ENCODE measurements at places on chromosomes 2 and 18.

GRCh38 chr2:216692636-216693413 is 2.5 kb downstream of the IGFBP5 start:
- DNase-seq = peak; percentile 81

GRCh38 chr2:122033778-122034177 is 278.3 kb downstream of the TSN start:
- no peak for DNase-seq

- no peak for DNase-seq
Measured at GRCh38 chr2:43073401-43073825, 153.0 kb downstream of the ZFP36L2 start.

DNA sequence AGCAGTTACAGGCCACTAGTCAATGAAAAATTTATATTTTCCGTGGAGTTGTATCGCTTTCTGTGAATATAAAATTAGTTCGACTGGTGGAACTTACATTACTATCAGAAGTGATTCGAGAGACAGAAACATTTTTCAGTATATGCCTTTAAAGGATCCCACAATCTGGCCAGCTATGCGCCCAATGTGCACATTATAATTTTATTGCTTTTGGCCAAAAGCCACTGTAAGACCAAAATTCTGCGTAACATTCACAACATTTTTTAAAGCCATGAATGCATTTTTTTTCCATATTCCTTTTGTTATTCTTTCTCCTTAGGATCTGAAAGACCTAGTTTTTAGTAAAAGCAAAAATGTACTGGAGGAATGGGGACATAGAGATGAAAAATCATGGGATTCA is 131.0 kb upstream of the CHAC2 start:
- DNase-seq = no peak

DNA sequence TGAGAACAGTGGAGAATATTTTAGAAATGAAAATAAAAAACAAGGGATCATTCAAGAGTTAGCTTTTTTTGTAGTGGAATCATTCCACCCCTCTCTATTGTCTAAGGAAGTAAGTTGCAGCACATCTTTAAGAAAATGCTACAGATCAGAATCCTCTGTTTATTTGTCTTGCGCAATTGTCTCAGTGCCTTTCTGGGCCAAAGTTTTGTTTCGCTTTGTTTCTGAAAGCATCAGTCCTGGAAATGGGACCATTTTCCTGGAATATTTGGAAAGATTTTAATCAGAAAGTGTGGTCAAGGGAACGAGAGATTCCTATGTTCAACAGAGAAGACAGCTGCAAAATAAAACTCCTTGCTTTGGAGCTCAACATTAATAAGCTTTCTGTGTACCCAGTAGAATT is 74.0 kb downstream of the NRXN1 start:
- DNase-seq = no peak

GRCh38 chr2:11012131-11012693 is 100.5 kb downstream of the KCNF1 start:
- no peak for DNase-seq

DNA sequence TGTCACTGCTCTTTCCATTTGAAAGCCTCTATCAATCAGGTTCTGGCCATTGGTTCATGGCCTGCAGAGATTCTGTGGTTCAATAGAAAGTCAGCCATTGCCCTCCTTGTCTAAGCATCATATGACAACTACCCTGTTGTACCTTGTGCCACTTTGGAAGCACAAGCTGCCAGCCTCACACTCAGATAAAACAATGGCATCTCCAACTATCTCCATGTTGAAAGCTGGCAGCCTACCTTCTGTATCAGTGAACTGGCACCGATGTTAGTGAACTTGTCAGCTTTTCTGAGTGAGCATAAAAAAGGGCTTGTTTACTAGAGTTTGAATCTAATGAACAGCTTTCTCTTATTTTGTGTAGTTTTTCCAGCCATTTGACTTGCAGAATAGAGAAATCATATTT is 203.3 kb upstream of the SESTD1 start:
- DNase-seq = no peak

- DNase-seq = no peak
Measured at GRCh38 chr2:191280834-191281756, 35.9 kb downstream of the MYO1B start.

- DNase-seq = no peak
Measured at GRCh38 chr2:133054297-133054696, 384.3 kb upstream of the LYPD1 start.

- DNase-seq = no peak
Measured at GRCh38 chr2:101273056-101273455, 20.4 kb downstream of the CNOT11 start.

- no peak for DNase-seq
Measured at GRCh38 chr2:58574873-58575272, 333.7 kb upstream of the FANCL start.

DNA sequence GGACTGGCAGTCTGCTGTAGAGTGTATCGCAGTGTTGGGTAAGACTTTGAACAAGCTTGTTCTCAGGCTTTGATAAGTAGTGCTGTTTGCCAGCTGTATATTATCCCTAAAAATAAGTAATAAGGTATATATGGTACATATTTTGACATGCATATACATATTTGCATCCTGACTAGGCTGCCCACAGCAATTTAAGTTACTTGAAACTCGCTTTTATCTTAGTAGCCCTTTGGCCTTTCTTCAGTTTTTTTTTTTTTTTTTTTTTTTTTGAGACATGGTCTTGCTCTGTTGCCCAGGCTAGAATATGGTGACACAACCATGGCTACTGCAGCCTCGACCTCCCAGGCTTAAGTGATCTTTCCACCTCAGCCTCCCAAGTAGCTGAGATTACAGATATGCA is 18.2 kb downstream of the MSH6 start:
- DNase-seq = no peak

DNA sequence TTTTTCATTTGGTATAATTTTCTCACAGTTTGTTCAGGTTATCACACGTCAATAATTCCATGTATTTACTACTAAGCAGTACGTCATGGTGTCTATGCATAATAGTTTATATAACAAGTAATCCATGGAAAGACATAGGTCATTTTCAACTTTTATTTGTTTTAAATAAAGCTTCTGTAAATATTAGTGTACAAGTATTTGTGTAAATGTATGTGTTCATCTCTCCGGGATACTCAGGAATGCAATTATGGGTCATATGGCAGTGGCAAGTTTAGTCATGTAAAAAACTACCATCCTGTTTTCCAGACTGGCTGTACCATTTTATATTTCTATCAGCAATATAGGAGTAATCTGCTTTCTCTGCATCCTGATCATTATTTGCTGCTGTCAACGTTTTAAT is 231.1 kb upstream of the ZNF804A start:
- DNase-seq = no peak

DNA sequence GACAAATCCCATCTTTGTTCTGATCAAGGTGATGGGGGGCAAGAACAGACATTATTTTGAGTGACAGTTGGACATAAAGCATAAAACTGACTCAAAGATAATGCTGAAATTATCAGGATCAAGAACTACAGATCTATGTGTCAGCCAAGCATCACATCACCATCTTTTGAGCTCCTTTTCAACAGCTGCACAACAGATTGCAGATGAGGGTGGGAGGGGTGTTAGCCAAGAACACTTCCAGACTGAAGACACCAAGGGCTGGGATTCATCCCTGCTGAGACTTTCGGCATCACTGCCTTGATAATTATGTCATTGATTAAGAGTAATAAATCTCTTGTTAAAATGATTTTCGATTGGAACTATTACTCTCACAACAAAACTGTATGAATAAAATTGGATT is 191.5 kb upstream of the NETO1 start:
- DNase-seq = no peak

- DNase-seq = no peak
Measured at GRCh38 chr18:33835419-33835818, 257.4 kb downstream of the ASXL3 start.

DNA sequence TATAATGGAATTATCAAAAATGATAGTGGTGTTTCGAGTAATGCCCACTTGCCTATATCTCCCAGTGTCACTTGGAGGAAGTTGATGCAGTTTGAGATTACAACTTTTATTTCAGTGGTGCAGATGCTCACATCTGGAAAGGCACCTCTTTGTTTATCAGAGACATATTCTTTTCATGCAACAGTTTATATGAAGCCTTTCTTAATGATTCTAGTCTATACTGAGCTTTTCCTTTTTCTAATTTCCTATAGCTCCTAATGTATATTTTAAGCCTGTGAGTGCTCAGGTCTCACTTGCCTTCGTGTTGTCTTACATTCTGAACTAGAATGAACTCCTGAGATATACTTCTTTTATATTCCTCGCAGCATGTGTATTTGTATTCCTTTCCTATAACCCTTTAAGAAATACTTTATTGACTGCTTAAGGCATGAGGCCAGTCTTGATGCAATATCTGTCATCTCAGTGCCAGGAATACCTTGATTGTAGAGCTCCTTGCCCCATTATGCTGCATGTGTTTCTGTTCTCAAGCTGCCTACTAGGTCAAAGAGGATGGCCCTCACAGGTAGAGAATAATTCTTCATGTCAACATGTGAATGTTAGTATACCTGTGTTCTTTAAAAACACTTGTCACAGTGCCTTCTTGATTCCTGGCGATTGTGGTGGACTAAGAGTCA is 52.6 kb downstream of the VRK2 start:
- no peak for DNase-seq

DNA sequence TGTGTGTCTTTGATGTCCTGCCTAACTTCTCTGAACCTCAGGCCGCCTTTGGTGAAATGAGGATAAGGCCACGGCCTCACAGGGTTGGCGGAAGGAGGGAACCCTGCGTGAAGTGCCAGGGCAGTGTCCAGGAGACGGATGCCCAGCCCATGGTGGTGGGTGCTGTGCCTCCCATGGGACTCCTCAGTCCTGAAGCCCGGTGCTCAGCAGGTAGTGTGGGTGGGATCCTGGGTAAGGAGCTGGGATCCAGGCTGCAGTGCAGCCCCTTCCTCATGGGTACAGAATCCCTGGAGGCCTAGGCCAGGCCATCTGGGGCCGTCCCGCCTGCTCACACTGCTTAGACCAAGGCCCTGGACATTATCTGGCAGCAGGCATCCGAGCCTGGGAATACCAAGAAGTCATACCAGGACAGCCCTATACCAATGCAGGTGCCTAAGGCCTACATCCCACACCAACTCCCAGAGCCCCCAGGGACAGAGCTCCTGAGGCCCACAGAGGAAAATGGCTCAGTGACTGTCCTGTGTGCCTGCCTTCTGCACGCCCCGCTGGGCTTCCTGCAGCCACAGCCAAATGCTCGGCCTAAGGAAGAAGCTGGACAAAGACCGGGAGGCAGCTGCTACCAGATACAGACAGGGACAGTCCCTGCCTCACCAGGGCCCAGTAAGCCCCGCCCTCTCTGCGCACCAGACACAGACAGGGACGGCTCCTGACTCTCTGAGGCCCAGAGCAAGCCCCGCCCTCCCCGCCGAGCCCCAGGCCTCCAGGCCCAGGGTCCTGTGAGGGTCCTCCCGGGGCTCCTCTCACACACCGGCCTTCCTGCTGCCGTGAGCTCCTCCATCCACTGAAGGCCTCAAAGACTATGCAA is 78.0 kb downstream of the NDUFA10 start:
- peak; percentile 18 for DNase-seq

GRCh38 chr2:222504191-222504590 is 79.8 kb downstream of the SGPP2 start:
- DNase-seq = no peak

- DNase-seq = no peak
Measured at GRCh38 chr2:159545085-159545484, 71.3 kb downstream of the BAZ2B start.

GRCh38 chr2:237556773-237557632 is 9.4 kb upstream of the PRLH start:
- peak; percentile 51 for DNase-seq

DNA sequence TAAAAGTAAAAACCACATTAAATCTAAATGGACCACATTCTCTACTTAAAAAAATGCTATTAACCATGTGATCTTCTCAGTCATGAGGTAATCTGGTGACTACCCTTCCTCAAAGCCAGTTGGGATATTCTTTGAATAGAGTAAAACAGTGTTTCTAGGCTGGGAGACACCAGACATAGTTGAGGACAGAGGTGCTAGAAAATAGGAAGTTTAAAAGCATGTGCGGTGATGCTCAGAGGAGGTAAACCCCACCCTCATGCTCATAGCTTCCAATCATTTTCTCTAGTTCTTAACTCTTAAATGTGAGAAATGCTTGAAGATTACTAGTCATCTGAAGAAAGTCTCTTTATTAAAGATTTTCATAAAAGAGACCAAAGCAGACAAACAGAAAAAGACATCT is 30.7 kb upstream of the ELAC1 start:
- no peak for DNase-seq

GRCh38 chr18:39211461-39211860 is 1645.9 kb upstream of the CELF4 start:
- DNase-seq = no peak

GRCh38 chr2:112253261-112253815 is 1.5 kb downstream of the ZC3H8 start:
- DNase-seq = no peak

GRCh38 chr2:37890893-37891495 is 34.1 kb upstream of the RMDN2 start:
- peak; percentile 77 for DNase-seq

DNA sequence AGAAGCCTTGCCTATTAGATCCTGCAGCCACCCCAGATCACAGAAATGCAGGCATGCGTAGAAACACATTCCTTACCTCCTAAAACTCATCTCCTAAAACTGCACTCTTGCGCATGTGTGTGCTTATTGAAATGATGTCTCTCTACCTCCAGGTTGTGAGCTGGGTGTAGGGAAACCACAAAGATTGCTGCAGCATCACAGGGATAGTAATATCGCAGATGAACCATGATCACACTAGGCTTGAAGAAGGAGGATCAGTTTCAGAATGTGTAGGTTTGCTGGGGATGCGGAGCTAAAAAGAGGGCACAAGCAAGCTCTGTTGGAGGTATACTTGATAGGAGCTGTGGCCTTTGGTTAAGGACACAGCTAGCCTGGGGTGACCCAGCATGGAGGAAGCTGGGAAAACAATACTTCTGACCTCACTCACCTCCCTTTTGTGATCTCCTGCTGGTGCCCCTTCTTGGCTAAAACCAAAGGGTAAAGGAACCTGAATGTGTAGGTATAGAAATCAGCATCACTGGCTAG is 118.8 kb downstream of the SETBP1 start:
- no peak for DNase-seq

DNA sequence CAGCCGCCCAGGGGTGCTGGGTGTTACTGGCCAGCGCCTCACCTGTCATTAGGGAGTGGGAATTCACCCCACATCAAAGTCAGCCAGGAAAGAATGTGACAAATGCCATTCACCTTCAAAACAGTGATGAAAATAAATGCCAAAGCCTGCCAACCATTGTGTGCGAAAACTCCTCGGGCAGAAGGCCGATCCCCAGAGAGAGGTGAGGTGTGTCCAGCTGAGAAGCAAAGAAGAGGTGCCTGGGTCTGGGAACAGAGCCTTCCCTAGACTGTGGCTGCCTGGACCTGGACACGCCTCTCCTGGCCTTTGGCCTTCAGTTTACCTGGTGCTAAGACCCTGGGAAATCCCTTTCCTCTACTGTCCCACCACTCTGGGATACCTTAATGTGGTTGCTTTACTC is 142.7 kb downstream of the CYP26B1 start:
- no peak for DNase-seq

DNA sequence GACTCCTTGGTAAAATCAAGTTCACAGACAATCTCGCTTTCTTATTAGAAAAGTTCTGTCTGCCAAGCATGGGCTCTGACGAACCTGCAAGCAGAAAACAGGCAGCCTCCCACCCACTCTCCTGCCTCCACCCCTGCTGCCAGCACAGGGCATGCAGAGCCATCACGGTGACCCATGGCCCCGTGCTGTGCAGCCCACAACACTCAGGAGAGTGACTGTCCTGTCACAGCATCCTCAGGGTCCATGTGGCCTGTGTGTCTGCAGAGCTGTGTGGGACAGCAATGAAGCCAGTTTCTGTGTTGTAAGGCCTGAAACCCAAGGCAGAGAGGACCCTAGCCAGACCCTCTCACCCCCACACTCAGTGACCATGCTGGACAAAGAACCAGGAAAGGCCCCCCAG is 46.2 kb downstream of the TFCP2L1 start:
- no peak for DNase-seq
